ENCODE measurements at places on chromosomes 4 and X. TPM values are rescaled to one million over a fixed set of nuclear protein-coding genes. Genes with fewer than 3 reads are reported as not detected.

Gene TXK
- total RNA-seq: 1.8 TPM

Gene SERPINA7
- total RNA-seq: not detected

GRCh38 chr4:98623126-98623802, 35.1 kb downstream of the TSPAN5 start:
- DNase-seq: no peak

Gene FGF13
- total RNA-seq: not detected

- no peak for DNase-seq
These were observed 30.6 kb downstream of the CLCN4 start for GRCh38 chrX:10187421-10187820.

DNA sequence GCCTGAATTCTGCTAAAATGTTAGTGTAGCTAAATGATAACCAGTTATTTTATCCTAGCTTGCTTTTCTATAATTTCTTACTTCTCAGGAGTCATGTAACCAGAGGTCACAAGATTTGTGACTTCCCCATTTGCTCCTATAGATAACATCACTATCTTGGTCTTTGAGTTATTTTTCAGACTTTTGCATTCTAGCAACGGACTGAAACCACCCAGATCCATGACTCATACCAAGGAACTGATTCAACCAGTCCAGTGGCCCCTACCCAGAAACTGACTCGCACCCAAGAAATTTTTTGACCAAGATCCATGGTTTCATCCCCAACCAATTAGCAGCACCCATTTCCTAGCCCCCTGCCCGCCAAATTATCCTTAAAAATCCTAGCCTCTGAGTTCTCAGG, 50.0 kb downstream of the IQCM start:
- DNase-seq: no peak

DNA sequence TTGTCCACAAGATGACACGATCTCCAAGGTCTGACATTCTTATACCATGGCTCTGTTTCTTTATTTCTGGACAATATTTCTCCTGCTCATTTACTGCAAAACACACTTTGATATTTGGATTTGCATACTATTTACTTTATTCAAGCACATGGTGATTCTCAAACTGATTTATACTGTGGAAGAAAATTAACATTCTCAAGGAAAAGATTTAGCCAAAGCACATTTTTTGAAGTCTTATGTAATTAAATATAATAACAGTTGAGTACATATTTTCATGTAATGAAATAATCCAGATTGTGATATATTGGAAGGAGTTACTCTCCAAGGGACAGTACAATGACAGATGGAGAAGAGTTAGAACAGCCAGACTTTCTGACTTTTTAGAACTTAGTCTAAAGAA, 155.8 kb upstream of the CT83 start:
- no peak for DNase-seq

Gene ATP8A1
- 19.7 TPM for total RNA-seq

Gene GPR119
- total RNA-seq: not detected

GRCh38 chr4:63799166-63799565, 610.1 kb downstream of the TECRL start:
- DNase-seq: no peak

Gene IL2RG
- 366 TPM for total RNA-seq

DNA sequence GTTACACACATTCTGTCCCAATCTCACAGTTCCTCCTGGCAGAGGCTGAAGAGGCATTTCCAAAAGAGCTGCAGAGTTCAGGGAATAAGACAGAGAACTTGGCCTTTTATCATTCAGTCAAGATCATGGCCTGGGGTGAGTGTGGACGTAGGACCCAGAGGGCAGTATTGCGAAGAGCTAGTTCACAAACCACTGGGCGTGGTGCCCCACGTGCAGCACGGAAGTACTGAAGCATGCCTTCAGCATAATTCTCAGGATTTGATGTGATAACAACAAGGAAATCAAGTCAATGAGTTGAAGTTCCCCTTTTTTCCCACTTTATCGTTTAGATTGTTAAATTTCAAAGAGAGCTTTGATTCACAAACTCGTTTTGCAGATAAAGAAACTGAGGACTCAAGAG, 117.7 kb downstream of the RELL1 start:
- DNase-seq: no peak

Measured in activated T-helper 2 cell treated with anti-CD3 and anti-CD28 coated beads, Interferon-gamma antibody, Interleukin-2, Interleukin-4, amounts not matched to agents 10 μg/mL and 5 μg/mL and 100 μg/mL, durations not matched to agents 14 hours and 24 hours and 36 hours (primary cell).